ENCODE measurements at places on chromosomes 13 and 19.

DNA sequence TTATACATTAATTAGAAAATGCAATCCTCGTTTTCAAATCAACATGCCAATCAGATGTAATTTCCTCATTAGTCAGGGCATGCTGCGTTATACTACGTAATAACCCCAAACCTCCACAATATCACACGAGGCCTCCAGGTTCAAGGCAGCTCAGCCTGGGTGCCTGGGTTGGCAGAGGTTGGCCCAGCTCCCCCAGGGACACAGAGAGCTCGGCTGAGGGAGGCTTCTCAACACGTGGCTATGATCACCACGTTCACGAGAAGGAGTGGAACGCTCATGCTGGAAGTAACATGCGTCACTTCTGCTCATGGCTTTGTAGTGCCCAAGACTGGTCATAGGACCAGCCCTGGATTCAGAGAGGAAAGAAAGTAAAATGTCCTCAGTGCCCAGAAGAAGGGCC lies 144.9 kb upstream of the SOX1 start:
- DNase-seq: no peak

GRCh38 chr19:19637523-19638251 lies 5.8 kb downstream of the GMIP start:
- DNase-seq: no peak

DNA sequence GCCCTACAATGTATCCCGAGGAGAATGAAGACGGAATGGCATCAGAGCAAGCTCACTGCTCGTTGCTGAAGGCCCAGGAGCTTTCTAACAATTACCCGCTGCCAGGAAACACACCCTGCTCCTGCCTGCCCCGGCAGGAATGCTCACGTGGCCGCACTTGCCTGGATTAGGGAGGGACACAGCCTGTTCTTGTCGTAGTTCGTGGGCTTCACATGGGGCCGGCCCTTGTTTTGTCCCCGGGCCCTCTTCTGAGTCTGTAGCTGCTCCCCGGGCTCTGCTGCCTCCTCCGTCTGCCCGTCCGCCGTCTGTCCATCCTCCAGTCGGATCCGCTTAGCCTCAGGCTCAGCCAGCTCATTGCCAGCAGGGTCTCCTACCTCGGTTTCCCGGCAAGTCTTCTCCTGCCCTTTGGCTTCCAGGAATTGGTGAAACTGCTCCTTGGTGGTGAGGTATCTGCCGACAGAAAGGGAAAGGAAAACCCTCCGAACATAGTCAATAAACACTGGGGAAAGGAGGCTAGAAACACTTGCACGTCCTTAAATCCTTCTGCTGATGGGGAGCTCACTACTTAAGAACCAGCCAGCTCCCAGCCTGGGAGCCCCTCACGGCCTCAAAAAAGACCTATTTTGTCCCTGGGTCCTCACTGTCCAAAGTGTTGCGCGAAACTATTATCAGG lies 941 bp downstream of the DUS3L start:
- DNase-seq: no peak

DNA sequence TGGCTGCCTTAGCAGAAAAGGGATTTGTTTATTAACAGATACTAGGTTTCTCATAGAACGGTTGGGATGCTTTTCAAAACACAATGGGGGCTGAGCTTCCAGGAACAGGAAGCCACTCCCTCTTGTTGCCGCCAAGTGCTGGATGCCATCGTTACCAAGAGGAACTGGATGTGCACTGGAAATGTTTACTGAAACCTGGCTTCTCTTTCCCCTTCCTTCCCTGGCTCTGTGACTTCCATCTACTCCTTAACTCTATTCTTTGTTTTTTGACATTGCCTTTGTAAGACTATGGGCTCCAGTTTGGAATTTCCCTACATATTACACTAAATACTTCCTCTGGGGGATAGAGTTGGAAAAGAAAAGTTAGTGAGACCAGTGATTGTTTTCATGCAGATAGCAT lies 11.7 kb upstream of the KL start:
- DNase-seq: no peak

- no peak for DNase-seq
Observed at GRCh38 chr19:13164343-13165161, 14.3 kb downstream of the IER2 start.

GRCh38 chr19:28297586-28298157 lies 915.3 kb downstream of the UQCRFS1 start:
- DNase-seq: no peak

DNA sequence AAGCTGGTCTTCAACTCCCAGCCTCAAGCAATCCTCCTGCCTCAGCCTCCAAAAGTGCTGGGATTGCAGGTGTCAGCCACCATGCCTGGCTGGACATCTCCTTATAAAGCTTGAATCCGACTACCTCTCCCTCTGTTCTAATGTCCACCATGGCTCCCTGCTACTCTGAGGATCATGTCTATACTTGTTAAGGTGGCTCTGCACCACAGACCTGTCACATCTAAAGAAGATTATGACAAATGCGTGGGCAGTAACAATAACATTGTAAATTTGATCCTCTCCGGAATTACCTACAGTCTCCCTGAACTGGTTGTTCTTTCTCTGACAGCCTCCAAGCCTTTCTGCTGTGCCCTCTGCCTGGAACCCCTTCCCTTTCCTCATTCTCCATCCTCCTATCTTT lies 1.8 kb downstream of the NXNL1 start:
- no peak for DNase-seq

DNA sequence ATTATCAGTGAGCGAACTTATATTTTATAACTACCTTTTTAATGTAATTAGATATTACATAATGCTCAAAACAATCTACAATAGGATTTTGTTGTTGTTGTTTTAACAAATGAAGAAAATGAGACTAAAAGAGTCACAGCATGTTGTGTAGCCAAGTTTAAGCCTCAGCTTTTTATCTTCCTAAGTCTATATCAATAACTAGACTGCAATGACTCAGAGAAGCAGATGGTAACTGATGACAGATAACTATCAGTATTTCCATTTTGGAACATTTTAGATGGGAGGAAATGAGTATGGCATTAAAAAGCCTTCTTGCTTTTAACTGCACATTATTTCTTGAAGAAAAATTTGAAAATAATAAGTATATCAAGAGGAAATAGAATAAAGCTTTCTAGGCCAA lies 825.2 kb downstream of the SLITRK1 start:
- no peak for DNase-seq

DNA sequence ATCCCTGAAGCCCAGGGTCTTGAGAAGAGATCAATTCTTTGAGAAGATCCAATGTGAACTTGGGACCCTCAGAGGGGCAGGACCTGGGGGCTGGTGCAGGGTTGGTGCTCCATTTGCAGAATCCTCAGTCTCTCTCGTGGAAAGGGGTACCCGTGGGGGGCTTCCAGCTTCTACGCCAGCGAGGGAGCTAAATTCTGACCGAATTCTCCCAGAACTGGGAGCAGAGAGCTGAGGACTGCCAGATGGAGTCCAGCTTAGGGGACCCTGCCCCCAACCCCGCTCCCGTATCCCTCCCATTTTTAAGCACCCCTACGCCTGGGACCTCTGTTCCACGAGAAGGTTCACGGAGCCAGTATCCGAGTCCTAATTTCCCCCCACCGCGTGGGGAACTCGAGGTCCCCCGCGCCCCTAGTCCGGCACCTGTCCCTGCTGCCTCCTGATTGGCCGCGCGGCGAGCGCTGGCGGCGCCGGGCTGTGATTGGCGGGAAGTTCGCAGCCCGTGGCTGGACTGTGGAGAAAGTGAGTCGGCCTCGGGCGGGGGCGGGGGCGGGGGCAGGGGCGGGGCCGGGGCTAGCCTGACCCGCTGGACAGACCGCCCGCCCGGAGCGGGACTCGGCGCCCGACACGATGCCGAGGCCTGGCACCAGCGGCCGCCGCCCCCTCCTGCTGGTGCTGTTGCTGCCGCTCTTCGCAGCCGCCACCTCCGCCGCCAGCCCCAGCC lies 4.4 kb upstream of the LTBP4 start:
- peak; percentile 52 for DNase-seq

DNA sequence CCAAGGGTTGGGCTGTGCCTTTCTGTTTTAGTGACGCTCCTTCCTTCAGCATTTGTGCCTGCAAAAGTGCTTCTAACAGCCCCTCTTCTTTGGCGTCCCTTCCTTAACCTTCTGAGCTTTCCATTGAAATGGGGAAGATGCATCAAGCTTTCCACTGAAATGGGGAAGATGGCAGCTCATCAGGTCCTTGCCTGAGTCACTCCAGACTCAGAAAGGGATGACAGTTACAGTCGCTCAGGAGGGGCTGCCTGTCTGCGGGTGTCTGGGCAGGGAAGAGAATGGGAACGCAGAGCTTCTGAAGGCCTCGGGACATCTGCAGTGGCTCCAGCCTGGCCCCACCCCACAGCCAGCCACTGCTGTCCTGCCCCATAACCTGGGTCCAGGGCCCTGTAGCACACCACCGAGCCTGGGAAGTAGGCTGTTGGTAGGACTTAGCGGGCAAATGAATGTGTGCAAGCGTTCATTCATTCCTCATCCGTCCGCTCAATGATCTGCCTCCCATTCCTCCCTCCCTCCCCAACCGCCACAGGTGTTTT lies 9.8 kb downstream of the AP1M1 start:
- DNase-seq: no peak

DNA sequence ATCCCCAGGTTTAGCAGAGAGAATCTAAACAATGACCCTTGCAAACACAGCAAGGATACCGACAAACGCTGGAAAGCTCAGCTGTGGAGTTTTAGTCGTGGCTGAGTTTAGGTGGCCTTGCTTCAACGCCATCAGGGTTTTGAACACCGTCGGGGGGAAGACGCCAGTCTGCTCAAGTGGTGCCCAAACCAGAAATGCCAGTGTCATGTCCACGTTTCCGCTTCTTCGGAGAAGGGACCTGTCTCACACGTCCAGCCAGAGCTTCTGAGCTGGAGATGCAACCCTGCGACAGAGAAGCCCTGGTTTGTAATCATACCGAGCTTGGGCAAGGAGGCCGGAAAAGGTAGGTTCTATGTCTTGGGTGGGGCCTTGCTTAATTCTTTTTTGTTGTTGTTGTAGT lies 42.6 kb upstream of the ATP11A start:
- DNase-seq: no peak

DNA sequence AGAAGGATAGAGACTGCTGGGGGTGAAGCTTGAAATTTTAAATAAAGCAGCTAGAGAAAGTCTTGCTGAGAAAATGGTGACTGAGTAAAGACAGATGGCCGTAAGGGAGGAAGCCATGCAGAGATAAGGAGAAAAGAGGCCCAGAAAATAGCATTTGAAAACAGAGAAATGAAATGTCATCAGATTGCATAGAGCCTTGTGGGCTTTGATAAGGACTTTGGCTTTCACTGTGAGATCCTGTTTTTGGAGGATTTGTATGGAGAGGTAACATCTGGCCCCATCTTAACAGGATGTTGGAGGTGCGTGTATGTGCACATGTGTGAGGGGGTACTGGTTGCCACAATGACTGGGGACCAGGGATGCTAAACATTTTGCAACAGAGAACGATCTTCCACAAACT lies 19.5 kb upstream of the ATP8A2 start:
- no peak for DNase-seq

DNA sequence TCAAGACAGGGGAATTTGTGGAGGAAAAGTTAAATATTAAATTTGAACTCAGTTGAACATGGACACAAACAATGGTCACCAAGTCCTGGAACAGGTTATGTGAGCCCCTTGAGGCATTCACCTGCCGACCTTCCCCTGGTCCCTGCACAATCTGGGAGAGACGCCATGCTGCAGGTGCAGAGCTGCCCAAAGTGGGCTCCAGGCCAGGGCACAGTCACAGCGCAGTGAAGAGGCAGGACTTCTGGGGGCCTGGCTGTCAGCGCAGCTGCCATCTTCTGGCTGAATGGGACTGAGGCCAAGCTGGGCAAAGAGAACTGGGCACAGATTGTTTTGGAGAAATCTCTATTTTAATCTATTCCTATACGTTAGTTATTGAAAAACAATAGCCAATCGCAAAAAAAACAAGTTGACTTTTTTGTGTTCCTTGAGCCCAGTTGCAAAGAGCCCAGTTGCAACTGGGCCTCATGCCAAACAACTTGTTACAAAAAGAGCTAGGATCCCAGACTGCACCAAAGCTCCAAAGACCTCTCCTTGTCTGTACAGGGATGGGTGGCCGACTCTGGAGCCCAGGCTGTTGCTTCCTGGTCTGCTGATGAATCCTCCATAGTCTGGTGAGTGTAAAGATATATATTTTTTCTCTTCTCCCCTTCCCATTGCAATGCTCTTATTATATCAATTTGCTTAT lies 1.2 kb upstream of the ZNF626 start:
- no peak for DNase-seq

GRCh38 chr13:58165617-58166016 lies 534.1 kb downstream of the PCDH17 start:
- DNase-seq: no peak

- no peak for DNase-seq
Observed at GRCh38 chr13:98265692-98266551, 88.9 kb upstream of the RNF113B start.

GRCh38 chr19:581399-582111 lies 8.1 kb upstream of the HCN2 start:
- DNase-seq: no peak

GRCh38 chr19:708154-709143 lies at the start of gene PALM:
TSS of gene PALM (plus strand) at chr19:708935. CDS start at chr19:709147, 212 bp downstream.
- DNase-seq: no peak

- DNase-seq: no peak
Observed at GRCh38 chr13:94115054-94115453, 364.4 kb downstream of the DCT start.

GRCh38 chr13:25237083-25237482 lies 50.2 kb downstream of the MTMR6 start:
- no peak for DNase-seq

DNA sequence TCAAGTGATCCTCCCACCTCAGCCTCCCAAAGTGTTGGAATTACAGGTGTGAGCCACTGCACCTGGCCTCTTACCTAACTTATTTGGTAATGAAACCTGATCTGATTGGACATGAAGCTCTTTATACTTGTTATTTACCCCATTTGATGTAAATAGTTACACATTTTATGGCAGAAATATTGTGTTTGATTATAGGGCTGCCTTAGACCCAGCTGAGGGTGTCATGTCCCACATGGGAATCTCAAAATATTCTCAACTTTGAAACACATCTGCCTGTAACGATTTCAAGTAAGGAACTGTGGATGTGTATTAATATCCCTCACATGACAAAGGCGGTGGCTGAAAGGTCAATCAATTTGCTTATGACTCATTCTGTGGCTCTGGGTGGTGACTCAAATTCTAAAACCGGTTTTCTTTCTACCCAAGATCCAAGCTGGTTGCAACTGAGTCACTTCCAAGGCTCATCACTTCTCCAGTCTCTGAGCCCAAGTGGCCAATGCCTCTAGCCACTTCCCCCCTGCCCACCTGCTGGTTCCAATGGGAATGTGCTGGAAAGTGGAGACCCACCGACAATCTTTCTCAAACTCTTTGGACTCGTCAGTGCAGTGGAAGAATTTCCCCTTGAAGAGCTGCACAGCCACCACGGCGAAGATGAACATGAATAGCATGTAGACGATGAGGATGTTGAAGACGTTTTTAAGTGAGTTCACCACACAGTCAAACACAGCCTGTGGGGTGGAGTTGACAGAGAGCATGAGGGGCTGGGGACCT lies 110.9 kb downstream of the IER2 start:
- peak; percentile 96 for DNase-seq

GRCh38 chr13:29730253-29730652 lies 120.2 kb downstream of the UBL3 start:
- no peak for DNase-seq

DNA sequence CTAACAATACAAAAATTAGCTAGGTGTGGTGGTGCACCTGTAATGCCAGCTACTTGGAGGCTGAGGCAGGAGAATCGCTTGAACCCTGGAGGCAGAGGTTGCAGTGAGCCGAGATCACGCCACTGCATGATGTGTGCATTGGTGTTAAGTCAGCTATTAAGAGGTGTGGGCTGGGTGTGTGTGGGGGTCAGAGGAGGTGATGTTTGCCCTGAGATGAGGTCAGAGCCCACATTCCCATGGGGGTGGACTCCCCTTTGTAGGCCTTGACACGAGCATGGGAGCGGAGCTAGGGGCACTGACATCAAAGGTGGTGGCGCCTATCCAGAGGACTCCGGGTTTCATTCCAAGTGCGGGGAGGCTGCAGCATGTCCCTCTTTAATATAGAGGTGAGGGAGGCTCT lies 34.6 kb upstream of the LDLR start:
- no peak for DNase-seq
